Smooth muscle cell of bladder (primary cell): ENCODE measurements at places on chromosomes 11 and 22. TPM values are rescaled to one million over a fixed set of nuclear protein-coding genes. Genes with fewer than 3 reads are reported as not detected.

Gene KRTAP5-10
- not detected in 2 replicates for total RNA-seq

Gene XKR3
- total RNA-seq = not detected in 2 replicates

Gene FAM83F
- total RNA-seq = under 0.01 and 0.09 TPM in 2 replicates

Gene OR5B12
- total RNA-seq = not detected in 2 replicates

Gene ART1
- not detected in 2 replicates for total RNA-seq

Gene IRAG1
- 14.4 and 22.9 TPM in 2 replicates for total RNA-seq

Gene ST14
- under 0.01 and 0.14 TPM in 2 replicates for total RNA-seq

Gene KDM4E
- not detected in 2 replicates for total RNA-seq

Gene RTN4RL2
- 0.09 TPM in 1 of 2 replicates, not detected in the other for total RNA-seq

Gene JRKL
- total RNA-seq = 8.7 and 11.2 TPM in 2 replicates

Gene SBF2
- total RNA-seq = 37.2 and 41.8 TPM in 2 replicates

Gene OR51E2
- total RNA-seq = 0.09 TPM in 1 of 2 replicates, not detected in the other

Gene DDX6
- total RNA-seq = 74.2 and 104 TPM in 2 replicates

Gene HEPN1
- not detected in 2 replicates for total RNA-seq

Gene SAA4
- total RNA-seq = not detected in 2 replicates
